ENCODE measurements at places on chromosomes 3 and 15.

GRCh38 chr15:60546744-60547143, 67.8 kb upstream of the ICE2 start:
- DNase-seq: no peak

GRCh38 chr3:107124885-107125284, 252.4 kb upstream of the CCDC54 start:
- no peak for DNase-seq

DNA sequence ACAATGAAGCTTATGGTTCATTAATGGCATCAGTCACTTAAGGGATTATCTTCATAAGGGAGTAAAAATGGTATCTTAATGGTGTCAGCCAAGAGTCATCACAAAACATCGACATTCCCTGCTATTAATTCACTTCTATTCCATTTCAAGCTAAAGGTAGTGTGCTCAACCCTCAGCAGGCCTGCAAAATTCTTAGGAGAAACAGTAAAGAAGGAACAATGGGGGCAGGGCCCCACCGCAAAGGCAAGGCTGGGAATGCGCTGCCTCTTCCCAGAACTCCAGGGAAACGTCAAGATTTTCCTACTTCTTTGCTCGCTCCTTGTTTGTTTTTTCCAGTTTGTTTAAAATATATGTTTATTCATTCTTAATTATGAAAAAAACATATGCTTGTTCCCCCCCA, 187.3 kb upstream of the TSC22D2 start:
- no peak for DNase-seq

- DNase-seq: no peak
Measured at GRCh38 chr3:187741403-187742350, 3.6 kb downstream of the BCL6 start.

DNA sequence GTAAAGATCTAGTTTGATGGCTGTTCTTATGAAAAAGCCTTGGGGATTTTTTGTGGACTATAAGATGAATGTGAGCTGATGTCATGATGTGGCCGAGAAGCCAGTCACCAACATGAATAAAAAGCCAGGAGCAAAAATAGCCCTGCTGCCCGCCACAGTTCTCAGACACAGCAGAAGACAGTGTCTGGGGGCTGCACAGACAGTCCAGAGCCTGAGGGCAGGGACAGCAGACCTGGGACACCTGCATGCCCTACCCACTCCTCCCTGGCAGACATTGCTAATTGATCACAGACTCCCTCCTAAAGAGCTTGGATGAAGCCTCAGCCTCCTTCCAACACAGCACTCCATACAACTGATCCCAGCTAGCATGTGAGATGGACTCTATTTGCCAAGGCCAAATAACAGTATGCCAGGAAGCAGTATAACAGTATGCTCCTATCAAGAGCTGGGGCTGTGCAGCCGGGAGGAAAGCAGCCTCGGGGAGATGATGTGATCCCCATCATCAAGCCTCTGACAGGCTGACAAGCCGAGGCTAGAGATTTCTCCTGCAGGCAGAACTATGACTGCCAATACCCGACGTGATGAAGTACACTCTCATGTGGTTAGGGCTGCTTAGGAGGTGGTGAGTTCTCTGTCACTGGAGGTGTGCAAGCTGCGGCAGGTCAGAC, 105.4 kb upstream of the RPL32 start:
- no peak for DNase-seq

GRCh38 chr15:64997745-64998375, 8.1 kb upstream of the SPG21 start:
- no peak for DNase-seq

DNA sequence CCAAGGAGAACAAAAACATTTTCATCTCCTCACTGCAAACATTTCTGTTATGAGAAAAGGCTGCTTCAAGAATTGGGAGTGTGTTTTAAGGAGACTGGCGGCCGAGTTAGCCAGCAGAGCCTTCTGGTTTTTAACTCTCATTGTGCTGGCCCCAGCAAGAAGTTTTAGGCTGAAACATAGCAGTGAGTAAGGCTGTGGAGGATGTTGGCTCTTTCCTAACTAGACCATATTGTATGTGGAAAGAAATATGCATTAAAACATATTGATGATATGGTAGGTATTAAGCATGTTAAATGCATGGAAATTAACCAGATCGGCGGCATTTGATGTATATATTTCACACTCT, 90.7 kb downstream of the TIGIT start:
- no peak for DNase-seq

- no peak for DNase-seq
Measured at GRCh38 chr15:92934716-92935115, 34.6 kb downstream of the CHD2 start.

- DNase-seq: no peak
Measured at GRCh38 chr3:197001972-197002700, 27.5 kb downstream of the MELTF start.

DNA sequence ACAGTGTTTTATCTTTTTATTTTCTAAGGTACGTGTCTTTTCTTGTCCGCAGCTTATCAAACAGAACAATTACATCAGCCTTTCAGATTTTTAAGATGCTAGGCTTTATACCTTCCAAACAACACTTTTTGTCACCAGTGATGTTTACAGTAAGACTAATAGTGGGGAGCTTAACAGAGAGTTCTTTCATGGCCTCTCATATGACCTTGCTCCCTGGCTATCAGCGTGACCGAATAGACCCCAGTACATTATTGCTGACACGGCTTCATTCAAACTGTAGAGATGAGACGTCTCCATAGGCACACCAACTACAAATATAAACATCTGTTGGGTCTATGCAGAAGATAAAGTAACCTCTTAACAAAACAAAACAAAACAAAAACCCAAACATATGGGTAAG, 477.6 kb upstream of the KCNMB2 start:
- DNase-seq: no peak

DNA sequence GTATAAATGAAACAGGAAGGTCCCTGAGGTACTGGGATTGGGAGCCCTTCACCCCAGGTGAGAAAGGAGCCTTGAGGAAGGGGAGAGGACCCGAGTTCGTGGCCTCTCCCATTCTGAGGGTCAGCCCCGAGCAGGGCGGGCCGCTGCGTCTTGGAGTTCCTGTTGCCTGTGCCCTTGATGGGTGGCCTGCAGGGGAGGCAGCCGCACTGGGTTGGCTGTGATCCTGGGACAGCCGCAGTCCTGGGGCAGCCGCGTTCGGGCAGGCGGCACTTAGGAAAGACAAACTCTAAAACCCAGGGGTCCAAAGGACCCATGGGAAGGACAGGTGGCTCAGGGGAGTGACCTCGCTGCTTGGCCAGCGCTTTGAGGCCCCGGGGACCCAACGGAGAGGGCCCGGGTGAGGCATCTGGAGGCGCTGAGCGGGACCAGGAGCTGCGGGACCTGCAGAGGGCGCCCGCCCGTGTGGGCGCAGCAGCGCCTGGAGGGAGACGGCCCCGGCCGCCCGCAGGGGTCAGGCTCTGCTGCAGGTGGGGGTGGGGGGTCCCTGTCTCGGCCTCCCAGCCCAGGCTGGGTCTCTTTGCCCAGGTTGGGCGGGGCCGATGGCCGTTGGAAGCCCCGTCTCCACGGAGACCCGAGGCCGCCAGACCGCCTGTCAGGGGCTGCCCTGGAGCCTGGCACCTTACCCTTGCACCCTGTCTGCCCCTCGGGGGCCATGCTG, 65.1 kb downstream of the HMCES start:
- no peak for DNase-seq

DNA sequence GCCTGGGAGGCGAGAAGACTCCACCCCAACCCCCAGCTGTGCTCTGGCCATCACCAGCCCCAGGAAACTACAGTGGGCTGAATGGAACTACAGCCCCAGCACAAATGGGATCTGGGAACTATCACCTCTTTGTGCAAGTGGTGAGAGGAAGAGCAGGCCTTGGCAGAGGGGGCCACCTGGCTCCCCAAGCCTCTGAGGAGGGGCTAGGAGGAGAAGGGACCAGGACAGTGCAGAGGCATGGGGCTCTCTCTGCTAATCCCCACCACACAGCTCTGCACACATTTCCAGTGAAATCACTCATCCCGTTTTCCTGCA, 31.6 kb downstream of the KY start:
- DNase-seq: no peak

DNA sequence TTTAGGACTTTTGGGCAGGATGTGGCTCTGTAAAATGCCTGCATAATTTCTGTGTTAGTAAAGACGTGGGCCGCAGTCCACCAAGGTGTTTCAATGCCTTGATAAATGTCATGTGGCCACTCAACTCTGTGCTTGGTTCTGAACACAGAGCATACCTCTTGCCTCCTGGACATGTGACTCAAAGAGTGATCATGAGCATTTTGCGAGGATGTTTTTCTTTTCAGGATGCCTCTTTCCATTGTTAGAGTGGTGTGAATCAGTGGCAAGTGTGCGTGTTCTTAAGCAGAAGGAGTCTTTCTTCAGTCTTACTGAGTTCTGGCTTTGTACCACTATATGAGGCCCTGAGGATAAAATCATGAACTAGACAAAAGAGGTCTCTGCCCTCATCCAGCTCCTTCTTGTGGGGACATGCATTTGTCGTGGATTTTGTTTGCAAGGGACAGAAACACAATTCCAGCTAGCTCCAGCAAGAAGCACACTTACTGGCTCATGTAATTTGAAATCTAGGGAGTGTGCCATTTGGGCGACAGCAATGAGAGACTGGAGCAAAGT, 363.4 kb downstream of the LRTM1 start:
- no peak for DNase-seq

GRCh38 chr3:109943181-109943580, 605.8 kb upstream of the DPPA4 start:
- no peak for DNase-seq

GRCh38 chr15:33150431-33150941, 44.0 kb downstream of the FMN1 start:
- no peak for DNase-seq
